ENCODE measurements at places on chromosomes 4 and X. TPM values are rescaled to one million over a fixed set of nuclear protein-coding genes. Genes with fewer than 3 reads are reported as not detected.
A peak's percentile ranks its signal among the peaks of the same experiment; 100 is the strongest.

GRCh38 chr4:155339588-155339987 lies 37.2 kb downstream of the MAP9 start:
- DNase-seq: no peak
- H3K27ac ChIP-seq: no peak overlapping the region
- no peaks in the 10 kb centered on the region for H3K4me1 ChIP-seq
- no peaks in the 10 kb centered on the region for H3K27me3 ChIP-seq
- no peak overlapping the region for H3K4me3 ChIP-seq
- H3K36me3 ChIP-seq: no peaks in the 10 kb centered on the region

MCF2 gene
- total RNA-seq: 0.09 TPM

GRCh38 chr4:177605252-177605651 lies 163.0 kb upstream of the AGA start:
- no peak for DNase-seq
- no peaks in the 10 kb centered on the region for H3K36me3 ChIP-seq
- no peak overlapping the region for H3K27ac ChIP-seq

GUCY1B1 gene
- total RNA-seq: 10.9 TPM

SHROOM4 gene
- 3.0 TPM for total RNA-seq

DNA sequence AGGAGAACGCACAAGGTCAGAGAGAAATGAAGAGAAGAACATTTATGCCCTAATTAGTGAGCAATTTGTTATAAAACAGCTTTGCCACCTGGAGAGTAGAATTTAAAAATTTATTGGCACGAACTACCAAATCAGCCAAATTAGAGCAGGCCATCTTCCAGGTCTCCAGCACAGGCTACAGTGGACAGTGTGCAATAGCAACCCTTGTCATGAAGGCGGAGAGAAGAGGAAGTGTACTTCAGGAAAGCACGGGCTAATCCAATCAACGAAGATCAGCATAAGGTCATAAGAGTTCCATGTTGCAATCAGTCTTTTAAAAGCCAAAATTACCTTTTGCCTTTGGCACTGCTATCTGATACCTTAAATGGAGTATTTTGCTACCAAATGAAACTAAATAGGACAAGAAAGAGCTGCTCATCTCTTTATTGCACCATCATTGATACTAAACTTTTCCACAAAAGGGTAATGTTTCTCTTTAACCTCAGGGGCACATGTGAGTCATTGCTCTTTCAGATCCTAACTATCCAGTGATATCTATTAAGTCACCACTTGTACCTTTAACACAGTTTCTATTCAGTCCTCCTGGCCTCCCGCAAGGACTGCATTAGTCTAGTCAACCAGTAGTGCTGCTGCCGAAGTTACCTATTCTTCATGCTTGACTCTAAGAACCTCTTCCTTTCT lies 19.9 kb downstream of the ANK2 start:
- H3K4me3 ChIP-seq: no peak overlapping the region
- DNase-seq: no peak
- H3K27me3 ChIP-seq: no peaks in the 10 kb centered on the region
- peaks cover 47% of the 10 kb centered on the region for H3K4me1 ChIP-seq
- H3K36me3 ChIP-seq: peaks cover 9% of the 10 kb centered on the region

PFKFB1 gene
- 0.74 TPM for total RNA-seq

GRCh38 chrX:106203315-106203714 lies 35.2 kb downstream of the PWWP3B start:
- no peak for DNase-seq
- H3K4me1 ChIP-seq: no peaks in the 10 kb centered on the region
- H3K36me3 ChIP-seq: no peaks in the 10 kb centered on the region
- H3K27ac ChIP-seq: no peak overlapping the region

TLR6 gene
- total RNA-seq: 0.07 TPM

- H3K27me3 ChIP-seq: no peaks in the 10 kb centered on the region
- H3K27ac ChIP-seq: no peak overlapping the region
- H3K36me3 ChIP-seq: no peaks in the 10 kb centered on the region
- H3K4me1 ChIP-seq: peaks cover 8% of the 10 kb centered on the region
- no peak overlapping the region for H3K4me3 ChIP-seq
These were observed 33.1 kb upstream of the CDKN2AIP start for GRCh38 chr4:183411291-183411861.

- no peaks in the 10 kb centered on the region for H3K27me3 ChIP-seq
- H3K27ac ChIP-seq: no peak overlapping the region
- no peaks in the 10 kb centered on the region for H3K36me3 ChIP-seq
- no peak overlapping the region for H3K4me3 ChIP-seq
- no peak for DNase-seq
These were observed 690.1 kb downstream of the STPG2 start for GRCh38 chr4:97453186-97453585.

DNA sequence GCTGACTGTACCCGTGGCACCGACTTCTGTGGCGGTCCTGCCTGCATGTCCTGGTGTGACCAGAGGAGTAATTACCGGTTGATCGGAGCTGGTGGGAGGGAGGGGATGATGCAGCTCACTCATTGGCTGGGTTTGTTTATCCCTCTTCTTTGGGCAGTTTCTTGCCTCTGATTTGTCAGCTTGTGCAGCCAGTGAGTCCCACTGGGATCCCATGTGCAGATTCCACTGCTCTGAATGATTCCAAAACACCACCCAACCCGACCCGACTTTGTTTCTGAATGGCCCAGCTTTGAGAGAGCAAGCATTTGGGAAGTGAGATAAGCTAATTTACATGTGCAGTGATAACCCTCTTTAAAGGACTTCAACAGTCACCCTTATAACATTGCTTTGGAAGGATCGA lies 13.8 kb downstream of the FHDC1 start:
- no peaks in the 10 kb centered on the region for H3K36me3 ChIP-seq
- no peak overlapping the region for H3K4me3 ChIP-seq
- H3K4me1 ChIP-seq: peaks cover 21% of the 10 kb centered on the region
- peak; percentile 34 for DNase-seq

GRCh38 chr4:168487282-168488035 lies 7.2 kb upstream of the DDX60L start:
- no peaks in the 10 kb centered on the region for H3K27me3 ChIP-seq
- H3K4me3 ChIP-seq: no peak overlapping the region
- H3K27ac ChIP-seq: no peak overlapping the region
- H3K4me1 ChIP-seq: no peaks in the 10 kb centered on the region
- DNase-seq: no peak

DNA sequence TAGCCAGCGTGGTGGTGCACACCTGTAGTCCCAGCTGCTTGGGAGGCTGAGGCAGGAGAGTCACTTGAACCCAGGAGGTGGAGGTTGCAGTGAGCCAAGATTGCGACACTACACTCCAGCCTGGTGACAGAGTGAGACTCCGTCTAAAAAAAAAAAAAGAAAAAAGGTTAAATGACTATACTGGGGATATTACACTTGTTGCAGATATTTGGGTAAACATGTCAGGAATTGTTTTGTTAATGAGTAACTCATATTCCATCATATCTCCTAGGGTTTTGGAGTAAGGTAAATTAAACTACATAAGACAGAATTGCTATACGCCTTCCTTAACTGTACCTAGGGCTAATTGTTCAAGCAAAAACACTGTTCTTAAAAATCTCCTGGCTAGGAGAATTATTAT lies 291.4 kb upstream of the IGFBP7 start:
- H3K27ac ChIP-seq: no peak overlapping the region
- DNase-seq: no peak

- DNase-seq: no peak
- no peaks in the 10 kb centered on the region for H3K4me1 ChIP-seq
- no peak overlapping the region for H3K4me3 ChIP-seq
- H3K27ac ChIP-seq: no peak overlapping the region
These were observed 12.3 kb upstream of the TADA2B start for GRCh38 chr4:7030856-7031255.

DNA sequence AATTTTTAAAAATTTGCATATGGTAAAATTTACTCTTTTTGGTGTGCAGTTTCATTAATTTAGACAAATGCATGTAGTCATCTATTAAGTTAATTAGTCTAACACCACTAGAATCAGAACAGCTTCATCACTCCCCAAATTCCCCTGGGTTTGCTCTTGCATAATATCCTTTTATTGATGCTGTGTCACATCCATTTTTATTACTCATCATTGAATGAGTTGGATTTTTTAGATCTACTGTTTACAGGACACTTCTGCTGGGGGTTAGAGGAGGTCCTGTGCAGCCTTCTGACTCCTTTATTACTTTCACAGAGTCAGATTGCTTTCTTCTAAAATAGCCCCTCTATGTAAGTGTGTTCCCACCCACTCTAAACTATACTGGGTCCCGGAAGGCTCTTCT lies 65.9 kb downstream of the MTHFD2L start:
- H3K27ac ChIP-seq: no peak overlapping the region
- H3K27me3 ChIP-seq: no peaks in the 10 kb centered on the region
- no peak overlapping the region for H3K4me3 ChIP-seq
- H3K36me3 ChIP-seq: no peaks in the 10 kb centered on the region
- no peaks in the 10 kb centered on the region for H3K4me1 ChIP-seq
- no peak for DNase-seq

RS1 gene
- total RNA-seq: not detected

- H3K27ac ChIP-seq: no peak overlapping the region
- H3K36me3 ChIP-seq: no peaks in the 10 kb centered on the region
- peaks cover 2% of the 10 kb centered on the region for H3K27me3 ChIP-seq
- H3K4me3 ChIP-seq: no peak overlapping the region
These were observed 477.0 kb downstream of the GBA3 start for GRCh38 chr4:23169608-23170311.

DNA sequence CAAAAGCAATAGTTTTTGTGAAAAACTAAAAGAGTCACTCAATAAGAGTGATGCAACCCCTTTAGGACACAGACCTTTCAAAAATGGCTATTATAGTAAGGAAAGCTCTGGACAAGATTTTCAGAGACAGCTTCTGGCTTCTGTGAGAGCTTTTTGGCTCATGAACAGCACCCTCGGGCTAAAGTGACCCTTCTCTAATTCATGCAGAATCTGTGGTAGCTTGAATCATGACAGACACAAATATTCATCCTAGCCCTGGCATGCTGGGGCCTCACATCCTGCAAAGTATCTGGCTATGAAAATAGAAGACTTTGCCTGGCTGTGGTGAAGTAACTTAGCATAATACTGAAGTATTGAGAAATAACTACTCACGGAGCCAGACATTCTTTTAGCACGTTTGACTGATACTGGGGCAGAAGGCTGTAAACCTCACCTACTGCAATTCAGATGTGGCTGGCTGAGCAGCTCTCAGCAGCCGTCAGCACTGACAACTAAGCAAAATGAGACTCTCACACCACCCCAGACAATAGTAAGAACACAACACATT lies 327.3 kb downstream of the MAPK10 start:
- no peak overlapping the region for H3K27ac ChIP-seq
- H3K4me3 ChIP-seq: no peak overlapping the region
- no peaks in the 10 kb centered on the region for H3K4me1 ChIP-seq
- H3K36me3 ChIP-seq: peaks cover 11% of the 10 kb centered on the region
- H3K27me3 ChIP-seq: no peaks in the 10 kb centered on the region

CT45A10 gene
- total RNA-seq: not detected

GRCh38 chrX:17590892-17591740 lies 146.2 kb upstream of the SCML1 start:
- no peaks in the 10 kb centered on the region for H3K4me1 ChIP-seq
- DNase-seq: peak; percentile 65
- no peaks in the 10 kb centered on the region for H3K27me3 ChIP-seq
- no peak overlapping the region for H3K27ac ChIP-seq
- no peaks in the 10 kb centered on the region for H3K36me3 ChIP-seq

SPON2 gene
- 9.0 TPM for total RNA-seq

XG gene
- not detected for total RNA-seq

DNA sequence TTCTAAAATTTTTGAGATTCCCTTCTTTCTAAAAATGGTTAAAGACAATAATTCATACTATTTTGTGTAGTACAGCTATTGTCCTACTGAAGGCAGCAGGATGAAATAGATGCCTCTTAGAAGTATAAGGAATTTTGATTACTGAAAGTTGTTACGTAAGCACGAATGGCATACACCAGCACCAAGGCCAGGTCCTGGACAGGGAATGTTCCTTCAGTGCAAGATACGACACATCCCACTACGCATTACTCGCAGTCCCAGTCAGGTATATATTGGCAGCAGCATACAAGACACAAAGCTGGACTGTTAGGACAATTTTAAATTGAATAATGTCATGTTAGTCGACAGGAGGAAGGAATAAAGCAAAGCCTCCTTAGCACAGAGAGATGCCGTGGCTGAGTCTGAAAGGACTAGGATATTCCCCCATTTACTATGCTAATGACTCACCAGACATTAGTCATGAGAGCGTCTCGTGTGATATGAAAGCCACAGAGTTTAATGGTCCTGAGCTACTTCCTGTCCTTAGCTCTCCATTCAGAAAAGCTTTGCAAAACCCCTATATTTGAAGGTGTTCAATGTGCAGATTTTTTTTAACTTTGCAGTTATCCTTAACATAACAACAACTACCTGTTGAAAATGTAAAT lies 504.3 kb downstream of the FAM133A start:
- no peak overlapping the region for H3K27ac ChIP-seq
- H3K27me3 ChIP-seq: no peaks in the 10 kb centered on the region
- no peaks in the 10 kb centered on the region for H3K4me1 ChIP-seq
- H3K4me3 ChIP-seq: no peak overlapping the region
- DNase-seq: no peak
- no peaks in the 10 kb centered on the region for H3K36me3 ChIP-seq

DNA sequence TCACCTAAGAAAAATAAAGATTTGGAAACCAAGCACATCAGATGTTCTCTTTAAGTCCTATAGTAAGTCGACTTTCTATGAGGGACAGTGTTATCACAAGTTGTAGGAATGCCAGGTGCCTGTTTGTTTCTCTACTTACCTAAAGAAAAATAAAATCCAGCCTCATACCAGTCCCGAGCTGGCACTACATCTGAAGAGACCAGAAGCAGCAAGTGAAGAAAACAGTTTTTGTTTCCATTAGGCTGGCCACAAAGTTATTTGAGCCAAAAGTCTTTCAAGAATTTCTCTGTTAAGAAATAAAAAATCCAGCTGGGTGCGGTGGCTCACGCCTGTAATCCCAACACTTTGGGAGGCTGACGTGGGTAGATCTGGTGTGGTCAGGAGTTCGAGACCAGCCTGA lies 10.8 kb upstream of the PPARGC1A start:
- no peak for DNase-seq
- H3K4me3 ChIP-seq: no peak overlapping the region
- no peak overlapping the region for H3K27ac ChIP-seq
- no peaks in the 10 kb centered on the region for H3K36me3 ChIP-seq

SLC25A53 gene
- total RNA-seq: 4.0 TPM

All from neural progenitor cell (in vitro differentiated cells).